SHP77 (cell line): ENCODE measurements at places on chromosomes 6 and 20.
A peak's percentile ranks its signal among the peaks of the same experiment; 100 is the strongest.

- DNase-seq, result no peak
Measured at GRCh38 chr6:31851485-31851832, 11.2 kb downstream of the NEU1 start.

DNA sequence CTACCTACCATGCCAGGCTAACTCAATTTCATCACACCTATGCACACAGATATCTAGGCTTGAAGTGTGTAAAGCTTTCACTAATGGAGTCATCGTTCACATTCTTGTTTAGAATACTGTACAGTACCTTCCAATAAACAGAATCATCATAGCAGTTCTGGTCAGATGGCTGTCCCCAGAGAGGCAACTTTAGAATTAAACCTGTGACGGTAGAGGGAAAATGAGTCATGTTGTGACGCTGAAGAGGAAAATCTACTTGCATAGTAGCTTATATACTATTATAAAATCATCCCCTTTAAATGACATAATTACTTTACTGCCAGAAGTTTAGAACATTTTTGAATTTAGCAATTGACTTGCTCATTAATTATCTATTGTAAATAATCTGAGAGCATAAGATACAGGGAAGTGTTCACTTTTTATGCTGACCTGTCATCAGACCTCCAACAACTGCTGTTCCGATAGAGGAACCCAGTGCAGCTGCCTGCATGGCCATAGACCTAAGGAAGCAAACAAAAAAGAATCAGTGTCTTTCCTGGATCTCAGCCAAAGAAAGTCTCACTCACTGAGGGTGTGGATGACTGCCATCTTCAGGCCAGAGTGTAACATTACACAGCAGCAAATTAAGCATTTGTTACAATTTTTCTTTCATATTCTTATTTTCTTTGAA lies 29.8 kb downstream of the RHAG start:
- DNase-seq, result peak; percentile 96

DNA sequence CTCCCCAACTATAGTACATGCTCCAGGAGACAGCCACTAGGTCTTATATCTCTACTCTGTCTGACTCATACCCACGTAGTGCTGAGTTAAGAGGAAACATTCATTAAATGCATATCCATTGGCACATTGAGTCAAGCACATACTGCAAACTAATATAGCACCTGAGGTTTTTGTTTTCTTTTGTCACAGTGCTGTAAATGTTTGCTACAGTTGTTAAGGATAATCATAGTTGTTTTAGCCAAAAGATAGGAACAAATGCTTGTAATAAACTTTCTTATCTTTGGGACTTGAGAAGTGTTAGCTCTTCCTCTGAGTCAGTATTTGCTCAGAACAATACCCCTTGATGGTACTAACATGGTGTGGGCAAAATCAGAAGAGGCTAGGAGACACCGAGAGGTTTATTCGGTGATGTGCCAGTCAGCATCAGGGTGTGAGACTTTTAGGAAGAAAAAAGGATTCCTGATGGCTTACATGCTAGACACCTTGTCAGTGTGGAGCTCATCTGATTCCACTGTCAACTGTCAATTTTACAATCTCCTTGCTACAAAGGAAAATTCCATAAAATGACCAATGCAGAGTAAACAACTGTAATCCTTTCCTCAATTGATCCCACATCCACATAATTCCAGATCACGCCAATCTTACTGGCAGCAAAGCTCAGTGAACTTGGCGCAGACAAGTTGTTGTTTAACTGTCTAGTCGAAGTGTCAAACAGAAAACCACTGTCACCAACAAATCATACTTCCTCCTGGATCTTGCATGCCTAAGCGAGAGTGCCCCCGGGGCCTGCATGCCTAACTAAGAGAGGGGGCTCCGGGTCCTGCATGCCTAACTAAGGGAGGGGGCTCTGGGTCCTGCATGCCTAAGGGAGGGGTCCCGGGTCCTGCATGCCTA lies 36.1 kb downstream of the ELOVL2 start:
- DNase-seq, result no peak

DNA sequence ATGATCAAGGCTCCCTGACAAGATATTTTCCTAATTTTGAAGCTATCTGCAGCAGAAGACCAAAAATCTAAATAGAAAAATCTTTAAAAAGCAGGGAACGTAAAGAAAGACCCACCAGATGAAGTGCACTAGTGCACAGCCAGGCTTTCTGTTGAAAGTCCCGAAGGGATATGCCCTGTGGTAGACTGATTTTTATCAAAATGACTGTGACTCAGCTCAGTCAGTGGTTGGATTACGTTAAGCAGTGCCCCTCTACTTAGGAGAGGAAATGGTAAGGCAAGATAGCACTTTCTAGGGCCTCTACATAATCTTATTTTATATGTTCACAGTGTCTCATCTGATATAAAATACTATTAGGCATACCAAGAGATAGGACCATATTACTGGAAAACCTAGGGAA lies 123.4 kb upstream of the RAB32 start:
- no peak for DNase-seq

- no peak for DNase-seq
Measured at GRCh38 chr6:10417681-10418104, 2.8 kb upstream of the TFAP2A start.

- DNase-seq, result no peak
Measured at GRCh38 chr20:32970973-32971300, 33.3 kb downstream of the SUN5 start.

GRCh38 chr6:74645108-74645849 lies 560.6 kb downstream of the COL12A1 start:
- no peak for DNase-seq

DNA sequence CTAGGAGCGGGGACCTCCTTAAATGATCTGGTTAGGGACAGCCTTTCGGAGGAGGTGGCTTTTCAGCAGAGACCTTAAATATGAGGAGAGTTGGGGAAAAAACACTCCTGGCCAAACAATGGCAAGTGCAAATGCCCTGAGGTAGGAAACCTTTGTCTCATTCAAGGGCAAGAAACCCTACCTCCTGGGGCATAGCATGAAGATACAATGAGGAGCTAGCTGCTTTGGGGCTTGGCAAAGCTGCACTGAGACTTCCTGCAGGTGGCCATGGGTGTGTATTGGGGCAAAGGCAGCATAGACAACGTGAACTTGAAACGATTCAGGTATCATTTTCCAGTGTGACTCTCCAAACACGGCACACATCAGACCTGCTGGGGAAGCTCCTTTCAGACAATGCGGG lies 30.7 kb downstream of the PMEPA1 start:
- DNase-seq, result no peak

- no peak for DNase-seq
Measured at GRCh38 chr6:33431880-33432541, 12.1 kb downstream of the SYNGAP1 start.
